ENCODE measurements at places on chromosomes 13 and 19.

GRCh38 chr19:41299755-41300089 is 10.2 kb upstream of the CCDC97 start:
- no peak for DNase-seq

- DNase-seq = no peak
Observed at GRCh38 chr13:59538512-59538911, 625.2 kb downstream of the DIAPH3 start.

GRCh38 chr19:38817081-38817480 is 4.3 kb upstream of the LGALS4 start:
- DNase-seq = no peak

DNA sequence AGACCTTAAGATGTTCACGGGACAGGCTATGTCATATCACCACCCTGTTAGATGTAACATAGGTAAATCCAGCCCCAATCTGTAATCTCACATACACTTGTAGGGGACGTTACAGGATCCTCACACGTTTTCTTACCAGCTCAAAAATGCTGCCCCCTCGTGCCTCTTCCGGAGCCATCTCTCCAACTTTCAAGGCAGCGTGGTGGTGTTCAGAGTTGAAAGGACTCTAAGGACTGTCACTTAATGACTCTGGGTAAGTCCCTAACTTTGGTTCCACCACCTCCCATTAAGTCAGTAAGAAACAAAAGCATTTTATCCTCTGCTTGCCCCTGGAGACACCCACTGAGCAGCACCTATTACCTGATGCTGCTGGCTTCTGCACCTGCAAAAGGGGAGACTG is 4.4 kb downstream of the MED26 start:
- no peak for DNase-seq

GRCh38 chr19:42276821-42277220 is 7.8 kb downstream of the CIC start:
- DNase-seq = no peak

DNA sequence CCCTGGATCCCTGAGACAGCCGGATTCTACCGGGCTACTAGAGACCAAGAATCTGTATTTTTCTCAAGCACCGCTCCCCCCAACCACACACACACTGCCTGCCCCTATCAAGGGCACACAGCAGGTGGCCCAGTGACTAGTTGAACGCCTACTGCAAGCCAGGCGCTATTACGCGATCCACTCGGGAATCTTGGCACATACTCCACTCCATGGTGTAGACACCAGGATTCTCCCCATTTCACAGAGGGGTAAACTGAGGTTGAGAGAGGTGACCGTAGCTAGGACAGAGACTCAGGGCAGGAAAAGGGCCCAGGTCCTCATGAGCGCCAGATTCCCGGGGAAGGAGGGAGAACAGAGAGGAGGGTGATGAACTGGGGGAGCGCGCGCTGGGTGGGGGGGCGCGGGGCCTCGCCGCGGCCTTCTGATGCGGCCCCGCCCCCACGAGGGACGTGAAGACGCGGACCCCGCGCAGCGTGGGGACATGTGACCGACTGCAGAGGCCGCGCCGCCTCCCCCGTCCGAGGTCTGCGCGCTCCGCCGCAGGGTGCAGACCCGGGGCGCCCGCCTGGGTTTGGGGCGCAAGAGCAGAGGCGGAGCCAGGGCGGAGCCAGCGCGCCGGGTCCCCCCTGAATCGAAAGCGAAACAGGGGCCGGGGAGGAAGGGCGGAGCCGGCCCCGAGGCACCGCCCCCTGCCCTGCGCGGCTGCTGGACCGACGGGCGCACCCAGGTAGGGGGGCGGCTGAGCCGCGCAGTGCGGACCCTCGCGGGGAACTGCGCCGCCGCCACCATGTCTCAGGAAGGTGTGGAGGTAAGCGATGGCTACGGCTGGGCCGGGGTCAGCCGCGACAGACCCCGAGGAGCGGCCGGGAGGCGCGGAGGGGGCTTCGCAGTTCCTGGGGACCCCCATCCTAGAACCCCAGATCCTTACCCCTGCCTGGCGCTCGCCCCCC is at the start of gene SHFL:
TSS of gene SHFL (plus strand) at position 677 of the 950 bp plus-strand sequence. CDS start at position 788, 111 bp downstream.
- DNase-seq = peak; percentile 80

GRCh38 chr19:35949131-35949530 is 13.0 kb downstream of the LRFN3 start:
- DNase-seq = no peak

GRCh38 chr13:73079359-73079758 is 20.6 kb downstream of the KLF5 start:
- DNase-seq = no peak

DNA sequence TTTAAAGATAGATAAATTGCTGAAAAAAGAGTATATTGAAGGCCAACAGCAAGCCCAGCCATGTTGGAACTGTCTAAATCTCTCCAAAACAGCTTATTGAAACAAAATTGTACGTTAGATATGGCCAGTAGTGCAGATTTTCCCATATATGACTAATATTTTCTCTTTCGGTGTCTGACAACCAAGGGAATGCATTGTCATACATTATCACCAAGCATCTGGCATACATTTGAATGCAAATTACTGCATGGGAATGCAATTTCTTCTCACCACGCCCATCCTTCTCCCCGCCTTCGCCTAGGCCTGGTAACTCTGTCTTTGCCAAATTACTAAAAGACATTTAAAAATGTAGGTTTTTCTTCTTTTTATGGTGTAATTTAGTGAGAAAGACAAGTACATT is 32.5 kb upstream of the IRS2 start:
- no peak for DNase-seq

- no peak for DNase-seq
Observed at GRCh38 chr19:58584498-58585441, 11.6 kb upstream of the MZF1 start.

DNA sequence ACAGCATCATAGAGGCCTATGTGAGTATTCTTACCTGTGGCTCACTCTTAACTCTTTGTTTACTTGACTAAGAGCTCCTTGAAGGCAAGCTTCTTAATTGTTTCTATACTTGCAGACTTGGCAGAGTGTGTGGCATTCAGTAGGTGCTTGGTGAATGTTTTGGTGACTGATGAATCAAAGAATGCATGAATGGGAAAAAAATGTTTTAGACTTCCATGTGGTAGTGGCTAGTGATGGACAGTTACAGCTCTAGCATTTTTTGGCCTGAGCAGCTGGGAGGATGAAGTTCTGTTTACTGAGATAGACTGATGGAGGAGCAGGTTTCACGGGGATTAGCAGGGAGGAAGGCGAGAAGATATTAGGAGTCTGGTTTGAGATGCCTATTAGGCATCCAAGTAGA is 13.6 kb downstream of the HAS1 start:
- no peak for DNase-seq

DNA sequence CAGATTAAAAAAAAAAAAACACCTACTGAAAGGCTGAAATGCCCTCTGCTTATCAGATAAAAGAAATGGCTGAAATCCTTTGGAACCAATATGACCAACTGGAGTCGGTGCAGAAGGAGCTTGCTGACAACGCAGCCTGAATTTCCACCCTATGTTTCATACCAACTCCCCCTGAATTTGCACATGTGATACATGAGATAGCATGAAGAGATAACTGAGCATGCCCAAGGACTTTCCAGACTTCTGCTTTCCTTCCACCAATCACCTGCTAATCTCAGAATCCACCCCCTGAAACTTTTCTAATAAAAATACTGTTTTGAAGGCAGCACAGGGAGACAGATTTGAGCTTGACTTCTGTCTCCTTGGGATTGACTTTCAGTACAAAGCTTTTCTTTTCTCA is 32.2 kb upstream of the WDFY2 start:
- DNase-seq = no peak

- no peak for DNase-seq
Observed at GRCh38 chr13:85347251-85347650, 452.0 kb downstream of the SLITRK6 start.

- no peak for DNase-seq
Observed at GRCh38 chr13:114112231-114112825, 20.1 kb downstream of the RASA3 start.

DNA sequence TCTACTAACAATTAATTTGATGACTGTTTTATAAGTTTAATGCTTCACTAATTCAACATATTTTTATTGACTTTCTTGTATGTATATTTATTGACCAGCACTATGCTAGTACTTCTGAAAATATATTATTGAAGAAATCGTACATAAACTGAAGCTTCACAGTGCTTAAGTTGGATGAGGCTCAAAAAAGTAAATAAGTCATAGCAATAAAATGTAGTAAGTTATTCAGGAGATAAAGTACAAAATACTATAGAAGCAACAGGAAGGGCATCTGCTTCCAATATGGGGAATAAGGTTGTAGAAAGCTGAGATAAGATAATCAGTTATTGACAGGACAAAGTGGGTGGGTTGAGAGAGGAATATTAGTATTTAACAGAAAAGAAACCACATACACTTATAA is 944.9 kb upstream of the MIR17HG start:
- no peak for DNase-seq

DNA sequence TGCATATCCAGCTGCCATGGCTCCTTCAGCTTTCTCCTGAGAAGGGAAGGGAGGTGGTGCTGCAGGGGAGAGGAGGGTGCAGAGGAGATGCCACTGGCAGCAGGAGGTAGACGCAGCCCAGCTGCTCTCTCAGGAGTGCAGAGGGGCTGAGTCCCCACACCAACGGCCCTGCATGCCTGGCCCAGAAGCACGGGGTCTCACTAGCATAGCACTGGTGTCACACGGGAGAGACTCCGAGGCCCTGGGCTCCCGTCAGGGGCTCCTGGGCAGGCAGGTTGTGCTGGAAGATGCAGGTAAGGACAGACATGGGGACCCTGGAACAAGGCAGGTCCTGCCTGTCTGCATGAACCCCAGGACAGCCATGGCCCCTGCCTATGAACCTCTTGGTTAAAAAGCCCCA is 80.1 kb downstream of the C1QTNF9 start:
- DNase-seq = no peak

DNA sequence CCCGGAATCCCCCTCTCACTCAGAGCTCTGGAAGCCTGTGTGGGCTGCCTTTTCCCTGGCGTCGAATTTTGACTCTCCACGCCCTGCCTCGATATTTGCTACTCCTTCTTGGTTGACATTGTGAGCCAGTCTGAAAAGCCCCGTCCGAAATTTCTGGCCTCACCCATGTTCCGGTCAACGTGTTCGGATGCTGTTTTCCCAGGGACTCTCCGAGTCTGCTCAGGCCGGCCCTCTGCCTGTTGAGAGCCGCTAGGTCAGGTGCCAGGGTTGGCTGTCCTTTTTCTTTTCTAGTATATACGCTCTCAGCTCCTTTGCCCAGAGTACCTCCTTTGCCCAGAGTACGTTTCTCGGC is 6.8 kb upstream of the DGKH start:
- peak; percentile 70 for DNase-seq

- DNase-seq = no peak
Observed at GRCh38 chr19:33316541-33317264, 14.4 kb upstream of the CEBPA start.

DNA sequence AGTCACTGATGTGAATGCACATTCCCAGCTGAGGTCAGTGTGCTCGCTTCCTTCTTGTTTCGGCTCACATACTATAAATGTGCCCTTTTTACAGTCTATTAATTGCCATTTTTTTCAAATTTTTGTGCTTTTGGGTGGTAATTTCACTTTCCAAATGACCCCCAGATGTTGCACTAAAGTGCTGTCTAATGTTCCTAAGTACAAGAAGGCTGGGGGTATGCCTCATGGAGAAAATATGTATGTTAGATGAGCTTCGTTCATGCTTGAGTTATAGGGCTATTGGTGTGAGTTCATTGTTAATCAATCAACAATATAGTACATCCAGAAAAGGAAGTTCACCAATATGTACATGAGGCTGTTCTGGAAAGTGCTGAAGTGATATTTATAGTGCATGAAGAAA is 84.7 kb downstream of the KL start:
- no peak for DNase-seq

DNA sequence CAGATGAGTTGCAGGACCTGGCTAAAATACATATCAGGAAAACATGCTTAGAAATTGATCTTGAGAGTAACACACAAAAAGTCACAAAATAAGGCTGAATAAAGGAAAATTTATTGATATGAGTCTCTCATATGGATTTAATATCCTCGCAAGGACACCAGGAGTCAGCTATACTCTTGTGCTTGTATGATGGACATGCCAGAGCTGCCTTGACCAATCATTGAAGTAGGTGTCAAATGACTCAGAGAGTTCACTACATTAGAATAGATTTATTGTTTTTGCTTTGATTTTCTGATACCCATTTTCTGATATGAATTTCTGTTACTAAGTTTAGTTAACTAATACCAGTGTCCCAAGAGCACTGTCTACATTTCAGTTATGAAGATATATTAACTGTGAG is 37.4 kb upstream of the CSNK1A1L start:
- DNase-seq = no peak

- peak; percentile 63 for DNase-seq
Observed at GRCh38 chr19:18995804-18996241, 37.5 kb downstream of the SUGP2 start.

DNA sequence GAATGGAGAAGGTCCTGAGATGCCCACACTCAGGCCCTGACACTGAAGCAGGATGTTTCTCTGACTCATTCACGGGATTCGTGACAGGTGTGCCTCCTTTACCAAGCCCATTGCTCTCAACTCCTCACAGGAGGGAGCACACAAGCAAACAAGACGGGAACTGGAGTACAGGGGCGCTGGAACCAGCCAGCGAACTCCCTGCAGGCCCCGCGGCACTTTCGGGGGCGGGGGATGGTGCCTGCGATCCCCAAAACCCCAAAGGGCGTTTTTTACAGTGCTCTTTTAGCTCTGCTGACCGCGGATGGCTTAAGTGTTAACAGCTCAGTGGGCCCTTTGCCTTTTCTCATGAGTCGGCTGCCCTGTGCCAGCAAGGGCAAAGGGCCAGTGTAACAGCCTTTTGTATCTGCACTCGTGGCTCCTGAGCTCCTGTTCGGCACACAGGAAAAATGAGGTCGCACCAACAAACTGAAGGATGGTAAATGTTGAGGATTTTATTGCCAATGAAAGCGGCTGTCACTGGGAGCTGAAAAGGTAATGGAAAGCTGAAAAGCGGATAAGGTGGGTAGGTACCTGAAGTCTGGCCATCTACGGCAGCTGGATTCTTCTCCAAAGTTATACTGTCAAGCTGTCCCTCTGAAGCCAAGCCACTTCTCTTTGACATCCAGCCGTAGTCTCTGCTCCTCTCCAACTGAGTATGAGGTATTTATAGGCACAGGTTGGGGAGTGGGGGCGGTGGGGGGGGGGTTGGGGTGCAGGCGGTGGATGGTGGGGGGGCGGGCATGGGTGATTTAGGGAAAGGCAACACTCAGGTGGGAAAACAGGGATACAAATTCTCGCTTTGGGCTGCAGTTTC is 65.0 kb upstream of the TRPC4 start:
- no peak for DNase-seq

GRCh38 chr13:50989476-50989875 is 79.9 kb downstream of the RNASEH2B start:
- DNase-seq = no peak

DNA sequence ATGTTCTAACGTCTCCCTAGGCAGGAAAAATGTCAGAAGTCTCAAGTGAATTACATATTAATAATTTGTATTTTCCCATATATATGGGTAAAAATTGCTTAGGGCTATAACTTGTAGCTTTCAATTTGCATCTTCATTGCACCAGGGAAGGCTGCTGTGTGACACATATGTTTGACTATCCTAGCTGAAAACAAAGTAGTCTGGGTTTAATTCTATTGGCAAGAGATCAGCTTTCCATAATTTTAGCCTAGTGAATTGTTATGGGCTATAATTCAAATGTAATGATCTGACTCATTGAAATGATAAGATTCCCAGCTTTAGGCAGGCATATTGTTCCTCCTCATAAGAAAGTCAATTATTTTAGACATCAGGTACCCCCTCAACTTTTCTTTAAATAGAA is 553.1 kb downstream of the DCT start:
- no peak for DNase-seq
